ENCODE measurements at places on chromosomes 1 and 21. TPM values are rescaled to one million over a fixed set of nuclear protein-coding genes. Genes with fewer than 3 reads are reported as not detected.

The PDE4DIP gene
- total RNA-seq = 13.7 TPM

- DNase-seq = no peak
Measured at GRCh38 chr1:244439391-244440032, 12.2 kb downstream of the ADSS2 start.

DNA sequence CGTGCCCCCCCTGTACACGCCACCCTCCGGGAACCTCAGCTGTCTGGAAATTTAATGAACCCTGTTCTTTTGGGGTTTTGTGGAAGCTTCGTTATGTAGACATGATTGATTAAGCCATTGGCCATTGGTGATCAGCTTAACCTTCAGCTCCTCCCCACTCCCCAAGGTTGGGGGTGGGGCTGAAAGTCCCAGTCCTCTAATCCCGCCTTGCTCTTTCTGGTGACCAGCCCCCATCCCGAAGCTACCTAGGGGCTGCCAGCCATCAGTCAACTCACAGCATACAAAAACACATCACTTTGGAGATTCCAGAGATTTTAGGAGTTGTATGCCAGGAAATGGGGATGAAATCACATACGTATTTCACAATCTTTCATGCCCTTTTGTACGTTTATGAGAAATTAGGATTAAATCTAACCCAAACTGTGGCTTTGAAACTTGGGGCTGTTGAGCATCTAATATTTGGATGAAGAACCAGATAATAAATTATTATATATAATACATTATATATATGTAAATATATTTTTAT is 52.3 kb downstream of the BACE2 start:
- DNase-seq = no peak

GRCh38 chr1:225919906-225920305 is 4.1 kb downstream of the PYCR2 start:
- no peak for DNase-seq

DNA sequence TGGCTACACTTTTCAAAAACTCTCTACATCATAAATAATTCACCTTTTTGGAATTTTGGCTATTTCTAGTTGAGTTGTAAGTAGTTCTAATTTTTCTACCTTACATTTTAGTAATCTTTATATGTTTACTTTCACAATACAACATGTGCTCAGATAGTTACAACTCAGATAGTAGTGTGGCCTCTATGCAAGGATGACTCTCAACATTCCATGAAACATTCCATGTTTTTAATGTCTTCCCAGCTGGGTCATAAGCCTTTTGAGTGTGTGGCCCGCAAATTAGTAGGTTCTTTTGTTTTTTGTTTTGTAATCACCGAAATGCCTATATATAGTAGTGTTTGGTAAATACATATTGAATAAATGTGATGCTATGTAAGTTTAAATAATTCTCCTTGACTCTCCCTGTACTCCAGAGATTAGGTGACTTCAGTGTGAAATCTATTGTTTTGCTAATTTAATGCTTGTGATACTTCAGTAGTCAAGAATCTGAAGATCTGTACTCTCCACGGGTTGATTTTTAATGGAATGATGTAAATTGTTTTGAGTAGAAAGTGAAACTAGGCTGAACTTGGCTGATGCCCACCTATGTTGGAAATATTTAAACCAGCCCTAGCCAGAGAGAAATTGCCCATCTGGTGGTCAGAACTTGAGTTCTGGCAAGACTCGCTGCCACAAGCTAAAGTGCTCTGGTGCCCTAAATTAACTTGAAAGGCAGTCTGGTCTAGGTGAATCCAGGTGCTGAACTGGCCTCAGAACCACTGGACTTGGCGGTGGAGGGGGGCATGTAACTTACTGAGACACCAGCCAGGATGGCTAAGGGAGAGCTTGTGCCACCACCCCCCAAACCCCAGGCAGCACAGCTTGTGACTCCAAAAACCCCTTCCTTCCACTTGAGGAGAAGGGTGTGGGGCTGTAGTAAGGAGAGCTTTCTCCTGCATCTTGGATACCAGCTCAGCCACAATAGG is 165.6 kb downstream of the USP25 start:
- no peak for DNase-seq
